ENCODE measurements at places on chromosomes 5 and 9. TPM values are rescaled to one million over a fixed set of nuclear protein-coding genes. Genes with fewer than 3 reads are reported as not detected.

Gene ZNG1C
- total RNA-seq, result 26.4 TPM

Gene SLCO6A1
- total RNA-seq, result not detected

GRCh38 chr5:152456815-152457443, 51.9 kb upstream of the NMUR2 start:
- DNase-seq, result no peak

GRCh38 chr5:169531631-169532030, 51.9 kb upstream of the SPDL1 start:
- no peak for DNase-seq

- DNase-seq, result no peak
These were observed 1.2 kb downstream of the PDE8B start for GRCh38 chr5:77211691-77212047.
